Stimulated activated CD8-positive, alpha-beta memory T cell treated with anti-CD3 and anti-CD28 coated beads, Interleukin-4, amount 100 ng/mL, for 4 hours (primary cell): ENCODE measurements at places on chromosomes 6 and 20.

GRCh38 chr6:160258346-160259142 lies at the start of gene SLC22A2:
Gene SLC22A2, minus strand, starts transcription at chr6:160258821. Its CDS starts 64 bp downstream, at chr6:160258757.
- DNase-seq: no peak

GRCh38 chr20:32244150-32244823 lies 33.2 kb upstream of the KIF3B start:
- no peak for DNase-seq

GRCh38 chr6:43061861-43062260 lies 2.4 kb downstream of the KLC4 start:
- no peak for DNase-seq

DNA sequence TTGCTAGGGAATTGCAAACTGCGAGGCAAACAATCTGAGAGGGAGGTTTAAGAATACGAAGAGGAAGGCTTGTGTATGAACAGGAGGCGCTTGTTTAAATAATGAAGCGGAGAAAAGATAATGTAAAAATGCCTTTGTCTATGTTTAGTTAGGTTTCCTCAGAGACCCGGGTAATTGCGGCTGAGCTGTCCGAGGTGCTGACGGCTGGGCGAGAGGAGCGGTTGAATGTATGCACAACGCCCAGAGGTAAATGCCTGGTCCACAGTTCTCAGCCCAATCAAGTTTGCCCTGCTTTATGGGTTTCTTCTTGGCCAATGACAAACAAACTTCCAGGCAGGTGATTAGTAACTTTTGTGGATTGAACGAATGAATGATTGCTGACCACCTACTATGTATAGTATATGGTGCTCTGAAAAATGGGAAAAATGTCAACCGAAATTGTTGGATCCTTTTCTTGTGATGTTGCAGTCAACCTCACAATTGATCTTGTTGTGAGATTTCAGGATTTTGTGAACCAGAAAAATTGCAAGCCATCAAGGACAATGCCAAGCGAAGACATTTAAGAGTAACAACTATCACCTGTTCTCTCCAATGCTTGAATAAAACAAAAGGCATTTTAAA lies 38.3 kb upstream of the SLC32A1 start:
- no peak for DNase-seq

- no peak for DNase-seq
Measured at GRCh38 chr6:139134064-139134395, 850 bp upstream of the HECA start.

- DNase-seq: no peak
Measured at GRCh38 chr6:39388606-39389483, 66.3 kb upstream of the KCNK16 start.

GRCh38 chr6:134750669-134751068 lies 199.2 kb downstream of the ALDH8A1 start:
- DNase-seq: no peak

DNA sequence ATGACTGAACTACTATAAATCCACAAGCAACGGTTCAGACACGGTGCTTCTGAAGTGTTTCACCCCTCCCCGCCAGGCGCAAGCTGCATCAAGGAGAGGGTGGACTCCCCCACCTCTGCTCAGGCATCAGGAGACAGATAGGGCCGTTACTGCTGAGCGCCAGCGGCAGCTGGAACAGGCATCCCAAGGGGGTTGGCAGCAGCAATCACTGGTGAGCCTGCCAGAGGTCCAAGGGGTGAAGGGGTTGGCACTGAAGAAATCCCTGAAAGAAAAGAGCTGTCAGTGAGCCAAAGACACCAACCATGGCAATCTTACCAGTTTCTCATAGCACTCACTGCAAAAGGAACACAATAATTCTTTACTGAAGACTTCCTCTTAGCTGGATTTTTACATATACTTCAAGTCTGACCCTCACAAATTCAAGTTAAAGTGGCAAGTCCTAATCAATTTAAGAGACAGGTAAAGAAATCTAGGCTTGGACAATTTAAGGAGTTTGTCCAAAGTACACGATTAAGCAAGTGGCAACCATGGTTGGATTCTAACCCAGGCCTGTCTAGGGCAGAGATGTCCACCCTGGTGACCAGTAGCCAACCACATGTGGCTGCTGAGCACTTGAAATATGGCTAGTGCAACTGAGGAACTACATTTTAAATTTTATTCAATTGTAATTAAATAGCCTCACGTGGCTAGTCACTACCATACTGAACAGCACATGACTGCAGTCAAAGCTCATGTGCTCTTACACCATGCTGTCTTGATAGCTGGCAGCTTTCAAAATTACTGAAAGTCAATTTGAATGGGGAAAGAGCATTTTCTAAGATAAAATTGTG lies 21.7 kb upstream of the TBC1D20 start:
- no peak for DNase-seq

DNA sequence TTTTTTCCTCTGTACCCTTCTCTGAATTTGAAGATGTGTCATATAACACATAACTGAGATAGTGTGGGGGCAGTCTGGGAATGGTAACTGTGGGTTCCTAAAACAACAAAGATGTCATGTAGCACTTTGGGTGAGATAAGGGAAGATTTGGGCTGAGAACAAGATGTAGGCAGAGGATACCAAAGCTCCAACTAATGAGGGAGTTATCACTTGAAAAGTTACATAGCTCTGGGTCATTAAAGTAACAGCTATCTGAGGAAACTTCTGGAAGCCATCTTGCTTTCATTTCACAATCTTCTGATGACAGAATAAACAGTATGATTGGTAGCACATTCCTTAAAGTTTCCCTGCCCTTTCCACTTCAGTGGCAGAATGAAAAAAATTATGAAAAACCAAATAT lies 255.4 kb downstream of the TBX18 start:
- DNase-seq: no peak

GRCh38 chr20:62219992-62220665 lies at the start of gene HRH3:
Gene HRH3, minus strand, starts transcription at chr20:62220278. Its CDS starts 308 bp downstream, at chr20:62219970.
- no peak for DNase-seq

DNA sequence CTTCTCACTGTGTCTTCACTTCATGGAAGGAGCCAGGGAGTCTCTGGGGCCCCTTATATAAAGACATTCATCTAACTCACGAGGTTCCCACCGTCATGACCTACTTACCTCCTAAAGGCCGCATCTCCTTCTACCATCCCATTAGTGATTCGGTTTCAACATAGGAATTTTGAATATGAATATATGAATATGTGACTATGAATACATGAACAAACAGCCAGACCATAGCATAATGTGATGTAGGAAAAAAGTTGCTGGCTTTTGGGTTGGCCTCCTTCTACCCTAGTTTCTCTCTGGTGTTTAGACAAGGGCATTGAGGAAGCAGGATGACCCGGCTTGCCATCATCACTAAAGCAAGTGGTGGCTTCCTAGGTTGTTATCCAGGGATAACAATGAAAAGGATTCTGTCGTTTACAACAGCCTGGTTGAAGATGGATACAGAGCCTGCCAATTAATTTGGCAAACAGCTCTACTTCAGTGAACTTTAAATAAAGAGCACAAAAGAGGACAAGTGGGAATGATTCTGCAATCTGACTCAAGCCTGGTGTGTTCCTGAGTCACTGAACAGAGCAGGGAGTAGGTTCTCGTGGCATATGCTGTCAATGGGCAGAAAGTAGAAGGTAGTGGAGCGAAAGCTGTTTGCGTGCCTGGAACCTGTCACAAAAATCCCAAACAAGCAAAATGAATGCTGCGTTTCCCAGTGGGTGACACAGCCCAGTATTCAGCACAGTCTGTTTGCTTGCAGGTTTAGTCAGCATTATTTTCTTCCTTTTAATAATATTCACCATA lies 44.0 kb upstream of the DOK5 start:
- DNase-seq: no peak

- no peak for DNase-seq
Measured at GRCh38 chr6:101762851-101763250, 369.3 kb downstream of the GRIK2 start.
